HFFc6 (cell line): ENCODE measurements at places on chromosomes 5 and 9. TPM values are rescaled to one million over a fixed set of nuclear protein-coding genes. Genes with fewer than 3 reads are reported as not detected.
A peak's percentile ranks its signal among the peaks of the same experiment; 100 is the strongest.

Gene SPATA31E1
- not detected in 3 replicates for total RNA-seq

Gene MFAP3
- 23.5 and 27.9 TPM in 2 replicates for total RNA-seq

Gene STKLD1
- total RNA-seq: 0.48 to 0.52 TPM in 2 of 3 replicates, not detected in the other

Gene ADRB2
- total RNA-seq: 2.5 to 4.0 TPM (median 3.7 TPM) in 3 replicates

Gene ZNF366
- not detected in 3 replicates for total RNA-seq

Gene BTNL3
- total RNA-seq: not detected in 3 replicates

Gene IRX2
- 3.1 to 5.5 TPM (median 5.2 TPM) in 3 replicates for total RNA-seq

Gene PCDHB3
- 0.26 to 1.8 TPM (median 0.36 TPM) in 3 replicates for total RNA-seq

Gene PAIP2
- total RNA-seq: 55.9 to 60.3 TPM (median 56.6 TPM) in 3 replicates

Gene EQTN
- total RNA-seq: not detected in 3 replicates

Gene AQP7
- total RNA-seq: not detected in 2 replicates

Gene CBY3
- not detected in 2 replicates for total RNA-seq

Gene SPINK13
- total RNA-seq: not detected in 2 replicates

Gene GRM6
- total RNA-seq: not detected in 2 replicates

Gene SEMA6A
- 0.39 to 0.51 TPM (median 0.50 TPM) in 3 replicates for total RNA-seq

Gene ZDHHC11B
- 0.15 TPM in 1 of 3 replicates, not detected in the others for total RNA-seq

Gene FGF18
- total RNA-seq: 0.11 TPM in 1 of 3 replicates, not detected in the others

- no peak for DNase-seq
Observed at GRCh38 chr5:172788771-172789686, 18.0 kb upstream of the DUSP1 start.

- no peak for DNase-seq
Observed at GRCh38 chr5:56320686-56321085, 87.6 kb upstream of the ANKRD55 start.

DNA sequence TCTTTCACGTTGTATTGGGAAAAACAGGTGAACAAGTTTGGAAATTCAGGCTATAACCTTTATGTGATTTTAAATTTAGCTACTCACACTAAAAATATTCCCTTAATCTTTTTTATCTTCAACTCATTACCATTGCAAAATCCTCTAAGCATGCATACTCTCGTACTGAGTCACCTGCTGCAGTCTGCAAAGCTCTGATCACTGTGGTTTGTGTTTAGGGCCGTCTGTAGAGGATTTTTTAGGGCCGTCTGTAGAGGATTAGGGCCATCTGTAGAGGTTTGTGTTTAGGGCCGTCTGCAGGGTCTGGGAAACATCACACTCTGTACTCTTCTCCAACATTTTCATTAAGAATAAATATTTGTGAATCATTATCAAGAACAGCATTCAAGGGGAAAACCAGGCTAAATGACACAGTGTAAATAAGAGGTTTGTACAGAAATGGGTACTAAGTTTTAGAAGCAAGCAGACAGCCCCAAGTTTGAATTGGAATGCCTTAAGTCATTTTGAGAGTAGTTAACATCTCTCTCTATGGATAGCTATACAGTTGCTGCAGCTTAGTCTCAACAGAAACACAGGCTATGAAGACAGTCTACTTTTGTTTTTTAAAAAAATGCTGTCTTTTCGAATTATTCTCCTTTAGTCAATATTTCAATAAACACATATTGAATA, 155.0 kb upstream of the TSLP start:
- peak; percentile 91 for DNase-seq

- no peak for DNase-seq
Observed at GRCh38 chr5:97043511-97043910, 98.9 kb downstream of the LIX1 start.

DNA sequence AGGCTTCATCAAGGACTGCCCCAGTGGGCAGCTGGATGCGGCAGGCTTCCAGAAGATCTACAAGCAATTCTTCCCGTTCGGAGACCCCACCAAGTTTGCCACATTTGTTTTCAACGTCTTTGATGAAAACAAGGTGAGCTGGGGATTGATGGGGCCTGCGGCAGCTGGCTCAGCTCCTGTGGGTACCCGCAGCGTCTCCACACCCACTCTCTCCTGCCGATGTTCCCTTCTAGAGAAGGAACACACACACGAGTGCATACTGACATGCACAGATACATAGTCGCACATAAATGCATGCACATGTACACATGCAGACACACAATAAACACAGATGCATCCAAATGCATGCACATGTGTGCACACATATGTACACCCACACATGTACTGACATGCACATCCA, 45.6 kb downstream of the NCS1 start:
- no peak for DNase-seq

- DNase-seq: no peak
Observed at GRCh38 chr5:124720593-124720992, 25.8 kb downstream of the ZNF608 start.

GRCh38 chr5:159310511-159310910, 19.8 kb downstream of the IL12B start:
- no peak for DNase-seq

GRCh38 chr5:54309276-54309675, 1.1 kb downstream of the ARL15 start:
- peak; percentile 3 for DNase-seq

DNA sequence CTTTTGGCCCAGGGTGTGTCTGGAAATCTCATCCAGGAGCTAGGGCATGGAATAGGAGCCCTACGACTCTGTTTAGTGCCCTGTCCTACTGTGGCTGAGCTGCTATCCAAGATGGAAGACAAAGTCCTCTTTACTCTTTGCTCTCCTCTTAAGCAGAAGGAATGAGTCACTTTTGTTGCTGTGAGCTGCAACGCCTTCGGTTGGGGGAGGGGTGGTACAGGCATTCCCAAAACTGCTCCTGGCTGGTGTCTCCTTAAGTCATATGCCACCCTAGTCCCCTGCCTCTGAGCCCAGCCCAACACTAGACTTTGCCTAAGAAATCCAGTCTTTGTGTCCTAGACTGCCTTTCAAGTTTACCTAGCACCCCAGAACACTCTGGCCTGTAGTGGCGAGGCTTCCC, 99.9 kb downstream of the PRR16 start:
- no peak for DNase-seq

GRCh38 chr5:170315154-170315553, 17.6 kb upstream of the LCP2 start:
- DNase-seq: no peak

- DNase-seq: no peak
Observed at GRCh38 chr9:9847750-9848149, 765.1 kb downstream of the PTPRD start.

GRCh38 chr5:171080186-171080938, 218.5 kb downstream of the RANBP17 start:
- no peak for DNase-seq

GRCh38 chr5:115855959-115856358, 14.2 kb downstream of the AP3S1 start:
- DNase-seq: no peak

- DNase-seq: no peak
Observed at GRCh38 chr9:16060436-16061129, 507.7 kb downstream of the CCDC171 start.

DNA sequence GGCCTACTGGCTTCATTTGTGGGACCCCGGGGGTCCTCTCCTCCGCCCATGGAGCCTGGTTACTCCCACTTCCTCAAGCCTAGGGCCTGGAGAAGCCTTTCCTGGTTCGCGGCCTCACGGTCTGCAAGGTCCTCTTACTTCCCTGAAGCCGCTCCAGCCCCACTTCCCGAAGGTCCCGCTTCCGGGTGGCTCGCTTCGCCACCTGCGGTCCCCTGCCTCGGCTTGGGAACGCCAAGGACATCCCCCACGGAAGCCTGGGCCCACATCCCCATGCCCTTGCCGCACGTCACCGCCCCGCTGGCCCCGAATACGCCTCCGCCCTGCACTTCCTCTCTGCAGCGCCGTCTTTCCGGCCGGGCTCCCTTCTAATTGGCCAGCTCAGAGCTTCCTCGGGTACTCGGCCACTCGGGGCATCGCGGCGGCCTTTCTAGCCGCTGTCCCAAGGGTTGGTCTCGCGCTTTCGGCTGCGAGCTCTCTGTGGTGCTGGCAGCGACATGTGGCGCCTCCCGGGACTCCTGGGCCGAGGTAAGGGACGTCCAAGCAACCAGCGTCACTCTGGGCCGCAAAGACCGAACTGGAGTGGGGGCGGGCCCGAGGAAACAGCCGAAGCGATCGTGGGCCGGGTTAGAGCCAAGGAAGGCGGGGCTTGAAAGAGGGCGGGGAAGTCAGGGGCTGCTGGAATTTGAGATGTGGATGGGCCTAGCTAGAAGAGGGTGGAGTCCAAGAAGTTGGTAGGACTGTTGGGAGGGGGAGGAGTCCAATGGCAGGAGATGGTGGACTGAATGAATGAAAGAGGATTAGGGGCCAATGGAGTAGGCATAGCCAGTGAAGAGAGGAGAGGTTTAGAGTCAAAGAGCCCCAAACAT, at the start of gene DELE1:
DELE1 (plus strand) TSS at position 424 of the 866 bp plus-strand sequence; CDS start at position 495, 71 bp downstream.
- peak; percentile 89 for DNase-seq

- DNase-seq: no peak
Observed at GRCh38 chr5:88269222-88269771, 652 bp upstream of the TMEM161B start.

- DNase-seq: no peak
Observed at GRCh38 chr9:94773655-94774054, 47.2 kb downstream of the AOPEP start.

DNA sequence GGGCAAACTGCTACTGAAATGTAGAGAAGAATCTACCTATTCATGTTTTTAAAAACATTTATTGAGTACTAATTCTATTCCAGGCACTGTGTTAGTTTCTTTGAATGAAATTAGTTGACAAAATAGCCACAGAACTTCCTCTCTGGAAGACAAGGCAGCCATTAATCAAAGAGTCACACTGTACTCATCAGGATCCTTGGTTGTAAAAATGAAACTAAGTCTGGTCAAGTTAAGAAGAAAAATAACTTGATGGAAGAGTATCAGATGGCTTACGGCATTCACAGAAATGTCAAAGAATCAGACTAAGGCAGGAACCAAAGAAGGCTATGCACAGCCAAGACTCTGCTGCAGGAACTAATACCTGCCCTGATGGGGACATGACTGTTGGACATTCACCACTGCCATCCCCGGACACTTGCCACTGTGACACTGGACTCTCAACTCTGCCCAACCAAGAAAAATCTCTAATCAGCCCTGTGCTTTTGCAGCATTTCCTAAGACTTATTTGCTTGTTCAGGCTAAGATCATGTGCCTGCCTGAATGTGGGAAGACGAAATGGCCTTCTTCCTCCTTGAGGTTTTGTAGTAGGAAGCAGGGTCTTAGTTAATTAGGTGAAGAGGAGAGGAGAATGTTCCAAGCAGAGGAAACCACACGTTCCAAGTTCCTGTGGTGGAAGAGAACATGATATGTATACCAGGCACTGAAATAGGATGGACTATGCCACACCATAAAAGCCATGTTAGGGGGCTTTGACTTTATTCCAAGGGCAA, 23.3 kb upstream of the NDUFB6 start:
- DNase-seq: no peak

DNA sequence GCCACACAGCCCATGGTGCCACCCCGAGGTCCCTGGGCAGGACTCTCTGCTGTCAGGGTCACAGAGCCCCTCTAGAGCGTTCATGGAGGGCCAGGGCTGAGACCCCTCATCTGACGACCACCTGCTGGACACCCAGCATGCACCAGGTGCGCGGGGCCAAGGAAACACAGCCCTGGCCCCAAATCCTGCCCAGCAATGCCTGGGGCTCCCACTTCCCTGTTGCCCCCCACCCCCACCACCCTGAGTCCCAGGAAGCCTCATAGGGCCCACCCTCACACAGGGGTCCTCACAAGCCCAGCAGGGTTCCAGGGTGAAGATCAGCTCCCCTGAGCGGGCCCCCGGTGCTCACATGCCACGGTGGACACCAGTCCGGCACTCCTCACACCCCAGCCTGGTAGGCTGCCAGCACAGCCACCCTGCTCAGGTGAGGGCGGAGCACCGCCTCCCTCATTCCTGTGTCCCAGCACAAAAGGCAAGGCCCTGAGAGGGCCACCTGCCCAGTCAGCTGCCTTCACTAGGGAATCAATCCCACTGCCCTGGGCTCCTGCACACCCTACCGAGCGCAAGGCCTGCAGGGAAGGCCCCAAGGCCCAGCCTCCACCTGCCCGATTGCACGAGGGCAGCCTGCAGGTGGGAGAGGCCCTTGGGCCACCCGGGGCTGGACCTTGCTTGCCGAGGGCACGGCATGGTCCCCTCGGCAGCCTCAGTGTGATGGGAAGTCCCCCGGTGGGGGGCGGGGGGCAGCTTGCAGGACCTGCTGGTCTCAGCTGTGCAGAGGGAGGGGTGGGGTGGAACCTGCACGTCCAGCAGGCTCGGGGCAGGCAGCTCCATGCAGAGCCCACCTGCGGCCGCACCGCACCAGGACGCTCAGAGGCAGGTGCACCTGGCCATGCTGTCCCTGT, 56.4 kb upstream of the UBAC1 start:
- no peak for DNase-seq

DNA sequence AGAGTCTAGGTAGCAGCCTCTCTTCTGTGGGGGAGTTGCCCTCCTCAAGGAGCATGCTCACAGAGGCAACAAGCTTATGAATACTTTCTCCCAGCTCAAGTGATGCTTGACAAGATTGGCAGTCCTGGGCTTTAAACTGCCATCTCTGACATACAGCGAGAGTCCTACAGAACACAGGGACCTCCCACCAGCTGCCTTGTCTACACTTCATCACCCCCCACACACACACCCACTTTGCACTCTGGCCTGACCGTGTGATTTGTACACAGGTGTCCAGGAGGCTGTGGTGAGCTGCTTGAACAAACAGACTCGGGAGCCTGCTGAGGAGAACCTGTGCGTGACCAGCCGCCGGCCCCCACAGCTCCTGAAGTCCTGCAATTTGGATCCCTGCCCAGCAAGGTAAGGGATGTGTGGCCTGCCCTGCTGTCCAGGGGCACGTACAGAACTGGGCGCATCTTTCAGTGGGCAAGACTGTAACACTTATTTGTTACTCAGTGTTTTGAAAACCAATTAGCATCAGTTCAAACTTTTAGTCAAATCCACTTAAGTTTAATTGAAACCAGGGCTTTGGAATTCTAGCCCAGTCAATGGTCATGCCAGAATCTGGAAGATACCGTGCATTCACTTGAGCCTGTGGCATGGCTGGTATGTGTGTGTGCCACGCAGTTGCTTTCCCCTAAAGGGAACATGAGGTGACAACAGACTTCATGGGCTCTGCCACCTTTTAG, 247.5 kb downstream of the ADAMTSL1 start:
- no peak for DNase-seq

- DNase-seq: no peak
Observed at GRCh38 chr5:77643654-77644370, 5.3 kb upstream of the OTP start.

GRCh38 chr5:2741956-2742355, 9.5 kb downstream of the IRX2 start:
- no peak for DNase-seq

DNA sequence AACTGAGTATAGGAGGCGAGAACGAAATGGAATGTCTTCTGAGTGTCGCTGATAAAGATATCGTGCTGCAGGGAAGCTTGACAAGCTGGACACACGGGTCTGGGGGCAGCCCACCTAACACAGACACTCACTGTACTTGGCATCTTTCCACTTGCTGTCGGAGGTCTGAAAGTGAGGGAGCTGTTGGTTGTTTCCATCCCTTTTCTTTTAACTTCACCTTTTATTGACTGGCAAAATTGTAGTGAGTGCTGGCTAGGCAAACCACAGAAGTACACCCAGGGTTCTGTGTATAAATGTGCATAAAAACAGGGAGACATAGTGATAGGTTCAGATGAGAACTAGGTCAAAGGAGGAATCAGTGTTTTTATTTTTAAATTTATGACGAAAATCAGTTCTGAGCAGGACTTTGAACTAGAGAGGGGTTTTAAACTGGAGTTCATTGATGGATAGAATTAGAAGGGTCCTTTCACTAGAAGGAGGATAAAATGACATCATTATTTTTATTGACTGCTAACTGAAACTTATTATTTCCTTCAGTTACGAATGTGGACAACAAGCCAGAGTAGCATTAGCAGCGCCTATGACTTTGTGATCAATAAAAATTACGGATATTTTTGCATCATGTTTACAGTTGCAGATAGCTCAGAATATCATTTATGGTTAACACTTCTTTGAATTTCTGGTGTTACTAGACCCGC, 817 bp downstream of the GAPVD1 start:
- peak; percentile 15 for DNase-seq
